ENCODE measurements at places on chromosomes 5 and 9.

DNA sequence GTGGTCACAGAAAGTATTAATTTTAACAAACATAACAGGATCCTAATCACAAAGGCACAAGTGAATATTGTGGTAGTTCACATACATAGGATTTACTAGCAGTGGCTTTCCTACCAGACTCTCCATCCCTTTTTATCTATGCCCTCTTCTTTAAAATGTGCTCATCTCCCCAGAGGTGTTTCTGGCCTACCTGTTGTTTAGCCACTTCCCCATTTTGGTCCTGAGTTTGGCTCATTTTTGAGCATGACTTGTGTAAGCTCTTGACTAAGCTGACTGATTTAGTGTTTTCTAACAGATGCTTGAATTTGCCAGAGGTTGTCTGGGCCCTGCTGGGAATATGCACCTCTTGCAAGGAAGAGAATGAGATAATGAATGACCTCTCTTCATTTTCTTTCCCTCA, 517.7 kb upstream of the CLINT1 start:
- no peak for DNase-seq

DNA sequence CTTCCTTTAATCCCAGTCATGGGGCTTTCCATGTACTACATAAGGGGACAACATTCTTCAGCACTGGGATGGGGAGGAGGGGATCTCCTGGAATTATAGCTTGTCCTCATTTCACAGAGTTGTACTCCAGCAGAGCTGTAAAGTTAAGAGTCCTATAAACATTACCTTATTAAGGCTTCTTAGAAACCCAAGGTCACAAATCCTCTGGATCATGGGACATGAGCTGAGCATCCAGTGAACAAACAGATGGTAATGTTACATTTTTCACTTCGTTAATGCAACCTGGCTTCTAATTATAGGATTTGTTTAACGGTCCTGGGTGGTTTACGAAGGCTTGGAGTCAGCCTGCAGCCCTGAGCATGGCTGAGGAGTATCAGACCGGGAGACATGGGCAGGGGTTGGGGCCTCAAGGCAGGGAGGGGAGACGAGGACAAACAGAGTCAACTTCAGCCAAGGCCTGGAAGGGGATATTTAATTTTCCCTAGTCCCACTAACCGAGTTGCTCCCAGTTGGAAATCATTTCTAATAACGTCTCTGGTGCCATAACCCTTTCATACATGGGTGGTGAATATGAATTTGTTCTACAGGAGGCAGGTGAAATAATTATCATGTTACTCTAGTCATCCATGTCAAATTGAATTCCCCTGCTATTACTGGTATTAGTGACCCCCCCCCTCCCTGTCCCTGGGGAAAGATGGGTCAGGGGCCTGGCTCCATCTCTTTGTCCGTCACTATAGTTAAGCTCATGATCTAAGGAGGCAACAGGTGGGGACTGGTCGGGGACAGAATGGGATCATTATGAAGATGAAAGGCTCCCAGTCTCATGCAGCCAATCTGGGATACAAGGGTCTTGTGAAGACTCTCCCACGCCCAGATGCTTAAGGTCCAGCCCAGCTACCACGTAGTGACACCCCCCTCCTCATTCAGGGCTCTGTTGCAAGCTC, 10.7 kb upstream of the IL17B start:
- no peak for DNase-seq

DNA sequence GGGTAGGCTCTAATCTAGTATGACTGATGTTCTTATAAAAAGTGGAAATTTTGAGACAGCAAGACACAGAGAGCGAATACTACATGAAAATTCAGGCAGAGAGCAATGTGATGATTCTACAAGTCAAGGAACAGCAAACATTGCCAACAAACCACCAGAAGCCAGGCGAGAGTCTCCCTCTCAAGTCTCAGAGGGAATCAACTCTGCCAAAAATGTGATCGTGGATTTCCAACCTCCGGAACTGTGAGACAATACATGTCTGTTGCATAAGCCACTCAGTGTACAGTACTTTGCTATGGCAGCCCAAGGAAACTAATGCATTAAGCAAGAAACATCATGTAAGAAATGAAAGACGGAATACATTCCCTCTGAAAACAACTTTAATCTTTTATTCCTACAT, 52.1 kb upstream of the CCNG1 start:
- DNase-seq: peak; percentile 29

GRCh38 chr9:123821619-123822018, 108.3 kb downstream of the DENND1A start:
- no peak for DNase-seq

DNA sequence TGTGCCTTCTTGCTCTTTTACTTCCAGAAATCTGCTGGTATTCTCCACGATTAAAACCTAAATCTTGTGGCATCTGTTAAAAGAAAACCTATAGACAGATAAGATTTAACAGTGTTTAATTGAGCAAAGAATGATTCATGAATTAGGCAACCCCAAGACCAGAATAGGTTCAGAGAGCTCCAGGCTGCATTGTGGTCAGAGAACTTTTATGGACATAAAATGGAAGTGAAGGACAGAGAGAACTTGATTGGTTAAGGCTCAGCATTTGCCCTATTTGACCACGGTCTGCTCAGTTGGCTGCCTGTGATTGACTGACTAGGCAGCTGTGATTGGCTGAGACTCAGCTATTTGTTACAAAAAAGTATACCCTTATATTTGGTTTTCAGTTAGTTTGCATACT, 10.4 kb upstream of the SLC36A2 start:
- no peak for DNase-seq

Measured in left cardiac atrium (tissue), 4 donors.